ENCODE measurements at places on chromosomes 4 and X.
A peak's percentile ranks its signal among the peaks of the same experiment; 100 is the strongest.

DNA sequence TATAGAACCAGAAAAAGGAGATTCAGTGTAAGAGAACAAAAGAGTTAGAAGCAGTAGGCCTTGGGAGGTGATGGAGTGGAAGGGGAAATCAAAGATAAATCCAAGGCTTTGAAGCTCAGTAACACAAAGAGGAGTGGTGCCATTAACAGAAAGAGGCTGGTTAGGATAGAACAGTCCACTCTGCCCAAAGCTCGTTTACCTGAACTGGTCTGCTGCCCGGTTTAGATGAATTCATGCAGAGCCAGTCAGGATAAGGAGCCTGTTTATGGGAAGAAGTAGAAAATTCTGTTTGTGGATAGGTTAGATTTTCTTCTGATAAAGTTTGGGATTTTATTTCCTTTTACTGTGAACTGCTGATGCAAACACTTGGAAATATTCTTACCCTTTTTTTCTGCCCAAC, 80.6 kb downstream of the HMGB2 start:
- DNase-seq = no peak

- no peak for DNase-seq
These were observed 84.6 kb downstream of the PPP3CA start for GRCh38 chr4:101262683-101263082.

DNA sequence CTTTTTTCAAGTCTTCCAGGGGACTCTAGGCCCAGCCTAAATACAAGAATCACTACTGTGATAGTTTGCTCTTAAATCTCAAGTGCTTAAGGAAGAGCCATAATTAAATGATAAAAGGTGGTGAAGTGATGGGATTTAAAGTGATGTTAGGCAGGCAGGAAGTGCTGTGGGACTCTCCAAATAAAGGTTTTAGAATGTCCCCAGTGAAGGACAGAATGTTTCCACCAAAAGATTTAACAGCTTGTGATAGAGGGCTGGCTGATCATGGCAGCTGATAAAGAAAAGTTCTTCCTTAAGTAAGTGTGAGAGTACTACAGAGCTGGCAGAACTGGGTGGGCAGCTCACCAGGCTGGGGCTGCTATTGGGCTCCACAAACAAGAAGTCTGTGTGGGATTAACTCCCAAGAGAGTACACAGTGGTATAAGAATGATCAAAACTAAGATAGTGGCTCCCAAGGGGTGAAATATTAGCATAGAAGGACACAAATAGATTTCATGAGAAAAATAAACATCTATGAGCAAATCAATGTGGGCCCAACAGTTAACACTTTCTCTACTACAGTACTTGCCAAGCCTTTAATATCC, 637.2 kb upstream of the CPEB2 start:
- DNase-seq = no peak

- DNase-seq = peak; percentile 85
These were observed 82.6 kb downstream of the HADH start for GRCh38 chr4:108072300-108072699.

- no peak for DNase-seq
These were observed 12.8 kb downstream of the PJA1 start for GRCh38 chrX:69152417-69152841.

DNA sequence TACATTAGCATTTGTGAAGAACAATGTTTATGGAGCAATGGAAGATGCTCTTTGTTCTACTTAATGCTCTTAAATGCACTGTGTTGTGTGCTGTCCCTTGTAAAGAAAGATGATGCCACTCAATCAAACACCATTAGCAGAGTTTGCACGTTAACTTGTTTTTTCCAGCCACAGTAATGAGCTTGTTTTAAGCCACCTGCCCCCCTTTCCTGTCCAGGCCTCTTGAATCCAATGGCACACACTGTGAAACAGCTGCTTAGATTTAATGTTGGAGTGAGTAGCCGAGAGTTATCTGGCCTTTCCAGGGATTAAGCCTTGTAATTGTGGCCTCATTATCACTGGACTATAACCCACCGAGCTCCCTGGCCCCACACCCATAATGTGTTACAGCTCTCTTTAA, 86.0 kb downstream of the PAK3 start:
- DNase-seq = no peak

- DNase-seq = no peak
These were observed 295.2 kb upstream of the AGA start for GRCh38 chr4:177737387-177737940.

GRCh38 chrX:129360175-129360574, 163.1 kb downstream of the SMARCA1 start:
- DNase-seq = peak; percentile 7

DNA sequence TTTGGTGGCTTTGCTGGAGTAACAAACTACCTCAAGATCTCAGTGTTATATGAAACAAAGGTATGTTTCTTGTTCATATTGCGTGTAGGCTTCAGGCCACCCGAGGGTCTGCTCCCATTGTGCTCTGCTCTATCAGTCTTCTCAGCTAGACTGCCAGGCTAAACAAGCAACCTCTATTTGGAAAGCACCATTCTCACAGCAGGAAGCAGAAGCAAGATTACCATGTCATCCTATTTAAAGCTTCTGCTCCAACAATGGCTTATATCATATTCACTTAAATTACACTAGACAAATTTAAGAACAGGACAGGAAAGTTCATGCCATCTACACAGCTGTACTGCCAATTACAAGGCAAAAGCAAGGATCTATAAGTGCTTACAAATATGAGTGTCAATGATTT, 385.8 kb downstream of the PPARGC1A start:
- DNase-seq = no peak

- DNase-seq = peak; percentile 23
These were observed 612 bp downstream of the CPLX1 start for GRCh38 chr4:825063-825970.

DNA sequence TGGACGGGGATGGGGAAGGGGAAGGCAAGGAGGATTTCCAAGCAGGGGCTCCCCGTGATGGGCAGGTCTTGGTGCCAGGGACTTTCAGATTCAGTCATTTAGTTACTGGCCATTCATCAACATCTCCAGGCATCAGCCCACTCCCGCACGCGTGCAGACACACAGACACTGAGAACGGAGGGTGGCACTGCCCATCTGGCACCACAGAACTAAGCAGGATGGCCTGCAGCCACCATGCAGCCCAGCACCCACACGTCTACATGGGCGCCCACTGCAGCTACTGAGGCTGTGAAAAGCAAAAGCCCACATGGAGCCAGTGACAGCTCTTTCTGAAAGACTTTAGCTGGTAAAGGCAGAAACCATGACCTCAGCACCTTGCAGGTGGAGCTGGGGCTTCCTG, 176.1 kb upstream of the PSAPL1 start:
- no peak for DNase-seq

DNA sequence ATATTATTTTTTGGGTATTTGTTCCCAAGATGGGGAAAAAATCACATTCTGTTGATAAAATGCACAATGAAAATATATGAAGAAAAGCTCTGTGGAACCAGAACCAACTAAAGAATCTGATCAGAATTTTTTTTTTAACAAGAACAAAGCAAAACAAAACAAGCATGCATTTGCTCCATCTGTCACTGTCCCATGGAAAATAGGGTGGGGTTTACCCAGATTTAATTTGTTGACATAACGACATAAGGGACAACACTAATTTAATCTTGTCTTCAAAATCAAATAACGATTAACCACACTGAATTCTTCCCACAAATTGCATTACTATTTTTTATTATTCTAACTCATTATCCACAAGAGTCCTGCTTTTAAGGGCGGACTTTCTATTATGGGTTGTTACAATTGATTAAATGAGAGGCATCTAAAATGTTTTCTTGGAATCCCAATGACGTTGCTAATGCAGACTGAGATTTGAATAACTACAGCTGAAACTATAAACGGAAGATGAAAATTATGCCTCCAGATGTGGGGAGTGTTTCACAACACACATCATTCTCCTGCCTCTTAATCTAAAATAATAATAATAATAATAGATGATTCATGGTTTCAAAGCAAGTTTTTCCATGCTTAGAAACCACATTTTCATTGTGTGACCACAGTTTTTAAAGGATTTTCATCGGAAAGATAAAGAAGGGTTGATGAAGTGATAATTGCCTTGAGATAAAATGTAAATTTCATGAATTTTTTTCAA, 307.0 kb upstream of the CPEB2 start:
- DNase-seq = no peak

DNA sequence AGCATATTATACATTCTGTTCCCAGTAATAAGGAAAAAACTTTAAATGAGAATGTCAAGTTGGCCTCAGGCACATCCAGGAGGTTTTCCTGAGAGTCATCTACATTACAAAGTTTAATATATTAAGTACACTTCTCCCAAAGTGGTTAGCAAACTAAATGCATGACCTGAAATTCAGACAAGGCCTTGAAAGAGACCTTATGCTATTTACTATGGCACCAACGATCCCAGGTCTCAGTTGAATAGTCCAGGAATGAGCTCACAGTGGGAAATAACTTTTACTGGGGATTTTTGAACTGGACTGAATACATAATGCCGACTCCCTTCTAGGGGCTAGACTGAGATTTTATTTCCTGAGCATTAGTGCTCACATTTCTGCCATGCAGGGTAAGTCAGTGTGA, 1577.5 kb upstream of the PCDH7 start:
- DNase-seq = no peak

DNA sequence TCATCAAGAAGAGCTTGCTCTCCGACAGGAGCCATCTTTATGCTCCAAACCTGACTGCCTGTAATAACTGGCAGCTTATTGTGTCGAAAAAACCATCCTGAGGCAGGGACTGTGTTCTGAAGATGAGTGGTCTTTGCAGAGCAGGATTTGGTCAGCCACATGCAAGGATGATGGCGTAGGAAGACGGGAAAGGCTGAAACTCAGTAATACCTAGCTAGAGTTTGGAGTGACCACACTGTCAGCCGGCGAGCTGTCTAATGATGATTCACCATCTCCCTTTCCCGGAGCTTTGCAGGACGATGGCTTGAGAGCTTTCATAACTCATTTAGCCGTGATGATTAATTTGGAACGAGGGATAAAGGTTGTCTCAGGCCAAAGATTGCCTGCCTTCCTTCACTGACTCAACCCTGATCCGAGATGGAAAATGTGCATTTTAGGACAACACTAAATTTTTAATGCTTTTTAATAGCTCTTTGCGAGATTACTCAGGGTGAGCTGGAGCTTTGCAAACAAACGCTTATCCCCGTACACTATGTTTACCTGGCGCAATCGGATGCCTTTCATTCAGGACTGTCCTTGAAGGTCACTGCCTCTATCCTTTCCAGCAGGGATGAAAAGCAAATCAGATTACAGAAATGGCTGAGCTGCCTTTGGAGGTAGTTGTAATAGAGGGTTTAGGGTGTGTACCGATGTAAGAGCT, 288.5 kb downstream of the ASMT start:
- DNase-seq = no peak

DNA sequence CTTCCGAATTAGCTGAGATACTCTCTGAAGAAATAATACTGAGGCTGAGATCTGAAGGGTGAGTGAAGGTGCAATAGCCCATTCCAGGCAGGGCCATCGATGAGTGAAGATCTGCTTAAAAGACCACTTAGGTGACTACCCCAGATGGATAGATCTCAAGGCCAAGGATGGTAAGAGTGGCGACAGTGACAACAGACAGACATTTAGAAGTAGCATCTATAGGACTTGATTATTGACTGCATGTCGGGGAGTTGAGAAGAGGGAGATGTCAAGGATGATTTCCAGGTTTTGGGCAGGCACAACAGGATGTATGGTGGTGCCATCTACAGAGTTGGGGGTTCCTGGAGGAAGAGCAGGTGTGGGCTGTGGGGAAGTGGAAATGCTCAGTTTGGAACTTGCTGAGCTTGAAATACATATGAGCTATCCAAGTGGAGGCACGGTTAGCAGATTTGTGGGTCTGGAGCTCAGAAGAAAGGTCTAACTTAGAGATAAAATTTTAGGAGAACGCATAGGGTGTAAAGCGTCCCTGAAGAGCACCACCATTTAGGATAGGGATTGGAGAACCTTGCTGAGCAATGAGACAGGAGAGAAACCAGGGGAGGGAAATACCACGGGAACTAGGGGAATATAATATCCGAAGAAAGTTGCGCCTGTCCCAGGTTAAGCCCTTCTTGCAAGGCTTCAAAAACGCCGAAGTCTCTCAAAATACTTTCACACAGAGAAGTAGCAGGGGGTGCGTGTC, 688 bp downstream of the UFSP2 start:
- peak; percentile 1 for DNase-seq

DNA sequence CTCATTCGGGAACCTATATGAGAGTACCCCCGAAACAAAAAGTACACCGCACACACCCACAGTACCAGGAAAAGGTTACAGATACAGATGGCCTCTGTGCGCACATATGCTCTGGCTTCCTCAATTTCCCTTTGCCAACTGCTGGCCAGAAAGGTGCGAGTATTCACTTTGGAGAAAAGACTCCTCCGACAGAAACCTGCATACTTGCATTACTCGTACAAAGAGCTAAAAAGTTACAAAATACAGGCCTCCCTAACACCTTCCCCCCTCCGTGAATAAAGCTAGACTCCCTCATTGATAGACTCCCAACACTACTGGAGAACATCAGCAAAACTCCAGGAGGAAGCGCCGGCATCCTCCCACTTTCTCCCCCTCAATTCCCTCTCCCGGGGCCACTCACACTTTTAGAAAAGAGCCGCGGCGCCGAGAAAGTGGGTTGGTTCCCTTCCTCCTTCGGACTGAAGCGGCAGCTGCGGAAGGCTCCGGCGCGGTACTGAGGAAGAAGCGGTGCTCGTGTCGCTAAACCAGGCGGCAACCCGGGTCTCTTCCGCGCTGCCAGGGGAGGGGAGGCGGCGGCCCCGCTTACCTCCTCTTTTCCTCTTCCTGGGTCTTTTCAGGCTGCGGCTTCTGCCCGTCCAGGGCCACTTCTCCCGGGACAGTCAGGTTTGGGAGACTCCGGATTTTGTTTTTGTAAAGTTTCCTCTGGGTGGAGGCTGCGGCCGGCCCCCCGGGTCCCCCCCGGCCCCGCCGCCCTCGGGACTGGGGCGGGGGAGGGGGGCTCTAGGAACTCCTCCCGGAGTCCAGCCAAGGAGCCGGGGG, 1.1 kb downstream of the FBXW7 start:
- peak; percentile 38 for DNase-seq

GRCh38 chrX:136783159-136783558, 2.4 kb upstream of the ARHGEF6 start:
- no peak for DNase-seq

DNA sequence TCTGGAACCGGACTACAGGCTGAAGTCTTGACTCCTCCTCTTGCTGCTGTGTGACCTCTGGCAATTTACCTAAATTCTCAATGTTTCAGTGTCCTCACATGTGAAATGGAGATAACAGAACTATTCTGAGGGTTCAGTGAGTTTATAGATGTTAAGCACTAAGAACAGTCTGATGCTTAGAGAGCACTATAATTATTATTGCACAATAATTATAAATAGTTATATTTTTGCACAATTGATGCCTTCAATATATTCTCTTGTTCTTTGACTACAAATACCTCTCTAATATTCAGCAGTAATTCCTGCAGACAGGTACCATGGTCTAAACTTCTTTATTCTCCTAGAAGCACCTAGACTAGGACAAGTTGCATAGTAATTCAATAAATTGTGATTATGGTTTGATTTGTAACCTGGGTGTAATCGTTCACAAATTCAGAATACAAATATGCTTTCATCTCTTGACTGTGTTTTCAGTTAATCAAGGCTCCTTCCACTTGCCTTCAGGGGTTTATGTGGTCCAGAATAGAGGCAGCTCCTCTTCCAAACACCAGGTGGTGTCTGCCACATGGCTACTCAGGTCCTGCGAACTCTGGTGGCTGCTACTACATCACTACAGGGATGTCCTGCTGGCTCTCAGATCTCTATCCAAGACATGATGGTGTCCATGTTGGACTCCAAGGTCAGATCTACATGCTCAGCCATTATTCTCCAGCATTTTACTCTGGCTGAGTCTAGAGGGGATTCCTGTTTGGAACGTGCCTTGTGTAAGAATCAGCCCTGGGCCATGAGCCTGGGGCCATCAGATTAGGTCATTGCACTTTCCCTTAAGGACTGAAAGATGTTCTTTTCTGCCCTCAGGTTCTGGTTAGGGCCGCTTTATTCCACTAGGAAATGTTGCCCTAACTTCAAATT, 103.4 kb downstream of the QRFPR start:
- no peak for DNase-seq

Measured in CD4-positive, alpha-beta T cell treated with Interleukin-15 for 4 hours (primary cell).